ENCODE measurements at places on chromosomes 1 and 21.

- DNase-seq, result no peak
Measured at GRCh38 chr1:116544588-116545358, 26.1 kb downstream of the CD58 start.

GRCh38 chr1:18100491-18101063 lies 7.0 kb upstream of the IGSF21 start:
- no peak for DNase-seq

DNA sequence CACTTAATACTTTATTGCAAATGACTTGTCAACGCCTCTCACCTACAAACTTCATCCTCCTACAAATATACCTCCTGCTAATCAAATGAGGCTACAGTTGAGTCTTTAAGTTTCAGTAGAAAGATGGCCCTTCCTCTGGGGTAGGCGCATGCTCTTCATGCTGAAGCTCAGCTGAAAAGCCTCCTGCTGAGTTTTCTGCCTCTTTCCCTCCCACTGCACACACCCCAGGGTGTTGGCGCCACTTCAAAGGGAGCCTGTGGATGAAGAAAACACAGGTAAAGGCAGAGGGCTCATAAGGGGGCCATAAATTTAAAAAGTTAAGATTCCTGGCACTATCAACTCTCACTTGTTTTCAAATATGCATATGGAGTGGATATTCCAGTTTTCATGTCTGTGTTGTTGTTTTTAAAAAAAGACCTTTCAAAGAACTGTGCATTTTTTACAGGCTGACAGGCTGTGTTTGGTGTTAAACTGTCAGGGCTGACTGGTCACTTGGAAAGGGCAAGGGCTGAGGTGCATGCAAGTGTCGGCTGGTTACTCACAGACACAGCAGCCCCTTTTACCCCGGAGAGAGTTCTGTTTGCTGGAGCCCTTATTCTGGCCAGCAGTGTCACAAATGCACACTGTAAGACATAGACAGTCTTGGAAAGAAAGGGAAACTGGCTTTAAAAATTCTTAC lies 42.9 kb upstream of the LGALS8 start:
- no peak for DNase-seq

GRCh38 chr21:45320261-45321025 lies 32.7 kb upstream of the POFUT2 start:
- no peak for DNase-seq

DNA sequence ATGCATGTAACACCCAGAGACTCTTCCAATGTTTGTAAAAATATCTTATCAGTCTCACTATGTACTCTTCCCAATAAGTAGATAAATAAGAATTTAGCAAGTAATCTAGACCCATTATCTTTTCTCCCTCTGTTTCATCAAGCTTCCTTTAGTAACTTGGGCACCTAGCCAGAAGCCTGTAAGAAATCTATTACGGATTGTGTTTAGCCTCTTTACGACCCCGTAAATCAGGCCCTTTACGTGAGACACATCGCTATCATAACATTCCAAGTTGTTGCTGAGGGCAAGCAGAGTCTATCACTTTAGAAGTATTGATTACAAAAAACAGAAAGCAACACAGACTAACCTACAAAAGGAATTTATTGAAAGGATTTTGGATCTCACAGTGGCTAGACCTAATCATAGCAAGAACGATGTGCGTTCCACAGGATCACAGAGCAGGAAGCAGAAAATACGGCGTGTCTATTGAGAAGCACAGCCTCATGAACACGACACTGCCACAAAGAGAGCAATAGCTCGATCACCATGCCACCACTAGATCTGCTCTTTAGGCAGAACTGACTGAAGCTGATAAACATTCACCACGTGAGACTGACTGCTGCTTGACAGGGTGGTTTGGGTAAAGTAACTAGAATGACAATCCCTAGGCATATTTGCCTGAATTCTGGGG lies 922.1 kb downstream of the AMY1C start:
- DNase-seq, result no peak

DNA sequence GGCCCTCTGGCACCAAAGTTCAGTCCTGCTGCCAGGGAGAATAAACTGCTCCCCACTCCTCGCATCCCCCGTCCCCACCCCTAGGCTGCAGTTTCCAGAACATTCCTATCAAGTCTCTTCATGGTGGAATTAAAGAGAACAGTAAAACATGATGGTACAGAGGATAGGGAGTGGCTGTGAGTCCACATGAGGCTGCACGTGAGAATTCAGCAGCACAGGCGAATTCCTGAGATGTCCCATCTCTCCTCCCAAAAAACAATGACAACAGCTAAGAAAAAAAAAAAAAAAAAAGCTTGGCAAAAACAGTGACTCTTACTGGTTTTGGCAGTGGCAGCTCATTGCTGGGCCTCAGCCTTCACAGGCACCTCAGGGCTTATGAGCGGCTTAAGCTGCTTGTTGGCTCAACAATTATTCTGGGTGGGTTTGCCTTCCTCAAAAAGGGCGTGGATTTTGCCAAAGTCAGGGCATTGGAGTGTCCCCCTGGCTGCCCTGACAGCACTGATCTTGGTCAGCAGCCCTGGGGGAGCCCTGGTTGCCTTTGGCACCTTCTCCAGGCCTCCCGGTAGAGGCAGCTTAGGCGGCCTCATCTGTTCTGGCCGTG lies 5.7 kb upstream of the IFFO2 start:
- DNase-seq, result no peak

- no peak for DNase-seq
Measured at GRCh38 chr1:3788756-3789420, 7.4 kb downstream of the LRRC47 start.

- DNase-seq, result no peak
Measured at GRCh38 chr1:29960156-29960755, 723.9 kb downstream of the PTPRU start.

GRCh38 chr1:112803906-112804762 lies 89.0 kb upstream of the PPM1J start:
- DNase-seq, result no peak

DNA sequence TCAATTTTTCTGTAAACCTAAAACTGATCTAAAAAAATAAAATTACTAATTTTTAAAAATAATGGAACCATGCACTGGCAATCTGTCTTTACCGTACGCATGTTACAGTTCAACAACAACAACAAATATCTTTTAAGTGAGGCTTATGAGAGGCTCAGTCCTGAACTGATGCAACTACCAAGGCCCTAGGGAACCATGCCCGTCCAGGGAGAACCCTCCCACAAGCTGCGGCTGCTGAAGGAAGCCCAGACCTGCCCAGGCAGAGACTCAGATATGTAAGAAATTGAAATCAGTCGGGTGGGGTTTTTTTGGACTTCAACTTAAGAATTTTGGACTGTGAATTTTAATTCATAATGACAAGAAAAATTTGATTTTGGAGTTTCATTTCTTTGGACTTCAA lies 91.1 kb downstream of the NPHP4 start:
- DNase-seq, result no peak

DNA sequence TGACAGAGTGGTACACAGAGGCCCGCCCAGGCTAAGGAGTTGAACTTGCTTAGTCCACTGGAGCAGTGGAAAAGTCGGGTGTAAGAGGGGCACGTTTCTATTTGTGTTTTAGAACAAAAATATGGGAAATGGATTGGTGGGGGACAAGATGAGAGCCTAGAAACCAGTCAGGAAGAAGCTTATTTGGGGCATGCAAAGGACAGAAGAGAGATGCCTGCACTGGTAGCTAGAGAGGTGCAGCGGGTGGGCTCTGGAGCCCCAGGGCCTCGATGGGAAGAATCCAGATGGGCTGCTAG lies 1.2 kb upstream of the LIN9 start:
- DNase-seq, result no peak

- no peak for DNase-seq
Measured at GRCh38 chr21:37670883-37671282, 245.4 kb downstream of the KCNJ6 start.

DNA sequence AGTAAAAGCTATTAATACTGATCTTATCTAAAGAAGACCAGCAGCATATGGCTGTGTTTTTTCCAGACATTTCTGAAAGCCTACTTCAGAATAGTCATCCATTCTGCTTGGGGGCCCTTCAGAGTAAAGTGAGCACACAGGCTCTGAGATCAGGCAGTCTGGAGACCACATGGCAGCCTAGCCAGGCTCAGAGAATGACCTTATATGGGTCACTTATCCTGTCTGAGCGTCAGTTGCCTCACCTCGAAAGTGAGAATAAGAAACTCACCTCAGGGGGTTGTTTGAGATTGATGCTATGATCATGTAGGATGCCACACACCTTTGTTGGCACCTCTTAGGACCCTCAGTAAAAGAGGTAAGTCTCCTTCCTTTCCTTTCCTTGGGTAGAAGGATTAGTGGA lies 270.4 kb downstream of the GRIK1 start:
- DNase-seq, result no peak

DNA sequence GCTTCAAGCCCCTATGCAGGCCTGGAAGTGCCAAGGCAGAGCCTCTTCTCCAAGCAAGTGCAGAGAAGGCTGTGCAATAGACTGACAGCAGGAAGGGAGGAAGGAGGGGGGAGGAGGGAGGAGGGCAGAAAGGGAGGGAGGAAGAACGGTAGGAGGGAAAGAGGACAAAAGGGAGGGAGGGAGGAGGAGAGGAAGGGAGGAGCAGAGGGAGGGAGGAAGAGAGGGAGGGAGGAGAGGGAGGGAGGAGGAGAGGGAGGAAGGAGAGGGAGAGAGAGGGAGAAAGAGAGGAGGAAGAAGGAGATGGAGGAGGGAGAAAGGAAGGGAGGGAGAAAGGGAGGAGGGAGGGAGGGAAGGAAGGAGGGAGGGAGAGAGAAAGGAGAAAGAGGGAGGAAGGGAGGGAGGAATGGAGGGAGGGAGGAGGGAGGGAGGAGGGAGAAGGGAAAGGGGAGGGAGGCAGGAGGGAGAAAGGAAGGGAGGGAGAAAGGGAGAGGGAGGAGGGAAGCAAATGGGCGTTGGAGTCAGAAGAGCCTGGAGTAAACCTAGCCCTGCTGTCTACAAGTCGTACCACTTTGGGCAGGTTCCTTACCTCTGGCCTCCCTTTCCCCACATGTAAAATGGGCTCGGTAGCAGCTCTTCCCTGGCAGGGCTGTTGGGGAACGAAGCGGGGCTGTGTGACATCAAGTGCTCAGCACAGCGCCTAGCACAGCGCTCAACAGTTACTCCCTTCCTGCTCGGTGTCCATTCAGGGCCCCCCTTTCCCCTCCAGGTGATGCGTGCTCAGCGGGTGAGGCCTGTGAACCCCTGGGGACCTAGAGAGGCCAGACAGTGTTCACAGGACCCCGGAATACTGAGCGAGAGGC lies 244.6 kb downstream of the NPHP4 start:
- no peak for DNase-seq

- DNase-seq, result no peak
Measured at GRCh38 chr1:33031506-33031905, 5.2 kb downstream of the AK2 start.

GRCh38 chr1:178102218-178102617 lies 8.3 kb downstream of the RASAL2 start:
- DNase-seq, result no peak

DNA sequence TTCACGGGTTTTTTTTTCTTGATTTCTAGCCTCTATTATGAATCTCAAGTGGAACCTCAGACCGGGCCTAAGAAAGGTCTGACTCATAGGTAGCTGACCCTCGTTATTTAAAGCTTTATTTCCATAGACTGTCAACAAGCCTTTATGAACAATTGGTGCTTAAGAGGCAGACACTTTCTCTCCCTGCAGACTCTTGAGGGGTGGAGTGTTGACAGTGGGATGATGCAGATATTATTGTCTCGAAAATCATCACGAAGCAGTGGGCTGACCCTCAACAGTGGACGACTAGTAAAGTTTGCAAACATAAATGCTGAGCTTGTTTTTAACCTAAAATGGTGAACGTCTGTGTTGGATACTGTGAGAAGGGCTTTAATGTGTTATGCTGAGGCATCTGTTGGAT lies 1.8 kb downstream of the SFT2D2 start:
- DNase-seq, result no peak

- no peak for DNase-seq
Measured at GRCh38 chr1:220701974-220702373, 11.8 kb downstream of the C1orf115 start.

- DNase-seq, result no peak
Measured at GRCh38 chr1:177008653-177009052, 155.9 kb downstream of the ASTN1 start.

DNA sequence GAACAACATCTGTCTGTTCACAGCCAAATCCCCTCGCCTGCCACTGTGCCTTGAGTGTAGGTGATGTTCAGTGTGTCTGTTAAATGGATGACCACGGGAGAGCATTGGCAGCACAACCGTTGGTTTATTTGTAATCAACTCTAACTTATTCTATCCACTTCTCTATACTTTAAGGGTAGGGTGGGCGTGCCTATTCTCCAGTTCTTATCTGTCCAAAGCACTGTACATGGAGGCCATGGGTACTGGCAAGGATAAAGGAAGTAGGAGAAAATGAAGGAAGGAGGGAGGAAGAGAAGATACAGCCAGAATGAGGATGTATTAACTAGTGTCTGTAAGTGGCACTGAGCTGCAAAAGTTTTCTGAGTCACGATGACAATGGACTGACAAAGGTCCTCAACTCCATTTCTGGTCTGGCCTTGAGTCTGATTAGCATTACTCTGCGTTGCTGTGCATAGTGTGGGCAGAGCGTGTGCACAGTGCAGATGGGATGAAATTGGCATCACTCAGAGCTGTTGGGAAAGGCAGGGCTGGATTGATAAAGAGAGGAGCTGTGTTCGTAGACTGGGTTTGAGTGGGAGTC lies 7.1 kb downstream of the RHOU start:
- DNase-seq, result no peak

DNA sequence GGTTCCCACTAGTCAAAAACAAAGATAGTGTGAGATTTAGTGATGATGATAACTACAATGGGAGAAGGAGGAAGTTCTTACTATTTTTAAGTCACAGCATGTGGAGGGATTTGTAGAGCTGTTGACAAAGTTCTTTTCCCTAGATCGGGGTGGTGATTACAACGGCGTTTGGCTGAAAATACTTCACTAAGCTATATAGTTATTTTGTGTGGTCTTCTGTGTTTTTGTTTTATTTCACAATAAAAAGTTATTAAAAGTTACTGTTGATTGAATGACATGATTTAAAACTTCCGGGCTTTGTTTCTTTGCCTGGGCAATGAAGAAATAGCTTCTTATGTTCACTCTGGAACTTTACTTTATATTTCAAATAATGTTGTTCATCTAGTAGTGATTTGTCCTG lies 47.3 kb upstream of the SSX2IP start:
- no peak for DNase-seq

DNA sequence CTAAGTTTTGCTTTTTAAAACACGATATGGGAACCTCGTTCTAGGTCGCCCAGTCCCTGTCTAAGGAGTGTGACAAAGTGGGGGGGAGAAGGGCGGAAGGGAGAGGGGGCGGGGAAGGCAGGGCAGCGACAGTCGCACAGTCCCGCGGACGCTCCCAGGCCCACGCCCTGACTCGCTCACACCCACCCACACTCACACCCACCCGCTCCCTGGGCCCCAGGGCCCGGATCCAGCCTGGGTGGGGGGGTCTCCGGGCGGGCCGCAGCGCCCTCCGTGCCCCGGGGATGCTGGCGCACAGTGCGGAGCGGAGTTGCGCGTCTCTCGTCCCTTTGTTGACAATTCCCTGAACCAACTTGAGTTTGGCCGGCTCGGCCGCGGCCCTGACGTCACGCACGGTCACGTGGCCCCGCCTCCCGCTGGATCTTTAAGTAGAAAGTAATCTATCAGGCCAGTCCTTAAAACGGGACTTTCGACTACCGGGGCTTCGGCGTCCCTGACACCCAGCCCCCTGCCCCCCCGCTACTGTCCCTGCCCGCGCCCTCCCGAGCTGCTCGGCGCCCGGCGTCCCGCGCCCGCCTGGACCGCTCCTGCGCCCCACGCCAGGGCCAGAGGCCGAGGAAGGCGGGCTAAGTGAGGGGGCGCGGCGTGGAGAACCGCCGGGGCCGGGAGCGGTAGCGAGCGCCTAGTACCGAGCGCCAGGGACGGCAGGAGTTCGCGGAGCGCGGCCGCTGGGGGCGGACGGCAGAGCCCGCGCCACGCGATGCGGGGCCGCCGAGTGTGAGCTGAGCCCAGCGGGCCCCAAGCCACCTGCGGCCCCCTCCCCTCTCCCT lies at the start of gene FOXD3:
TSS of gene FOXD3 (plus strand) at position 454 of the 830 bp plus-strand sequence. CDS start 492 bp downstream, outside the sequence.
- no peak for DNase-seq

Measured in AG04449 (cell line).